ENCODE measurements at places on chromosomes 5 and 9.

DNA sequence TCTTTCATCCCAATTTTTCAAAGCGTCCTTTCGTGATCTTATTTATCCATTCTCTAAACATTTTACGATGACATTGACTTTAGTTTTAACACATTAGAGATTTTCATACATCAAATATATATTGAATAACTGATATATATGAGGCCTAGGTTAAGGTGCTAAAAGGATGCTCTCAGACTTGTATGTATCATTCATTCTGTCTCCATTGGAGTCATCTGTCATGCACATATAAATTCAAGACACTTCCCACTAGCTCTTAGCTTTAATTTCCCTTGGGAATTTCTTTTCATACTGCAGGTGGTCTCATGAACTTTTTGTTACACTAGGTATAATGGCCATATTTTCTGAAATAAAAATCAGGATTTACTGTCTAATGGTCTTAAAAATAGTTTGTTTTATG lies 635.8 kb upstream of the C9orf72 start:
- DNase-seq = no peak

GRCh38 chr9:127087836-127088235 lies 34.6 kb downstream of the ANGPTL2 start:
- no peak for DNase-seq

DNA sequence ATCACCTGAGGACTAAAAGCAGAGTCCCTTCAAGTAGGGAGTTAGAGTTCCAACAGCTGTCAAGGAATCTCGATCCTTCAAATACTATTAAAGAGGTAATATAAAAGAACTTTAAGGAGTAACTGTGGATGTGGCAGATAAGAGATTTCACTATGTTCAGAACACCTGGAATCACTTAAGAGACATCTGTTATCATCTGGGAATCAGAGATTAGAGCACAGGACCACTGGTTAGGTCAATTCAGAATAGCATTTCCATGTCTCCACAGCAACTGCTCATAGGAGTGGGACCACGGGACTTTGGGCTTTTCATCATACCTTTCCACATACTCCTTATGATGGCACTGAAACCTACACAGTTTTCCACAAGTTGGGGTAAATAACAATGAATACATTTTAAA lies 216.6 kb downstream of the DENND1A start:
- DNase-seq = no peak

GRCh38 chr5:158758675-158759074 lies 341.0 kb downstream of the EBF1 start:
- DNase-seq = no peak

- no peak for DNase-seq
Measured at GRCh38 chr5:91383956-91384300, 811 bp upstream of the ARRDC3 start.

DNA sequence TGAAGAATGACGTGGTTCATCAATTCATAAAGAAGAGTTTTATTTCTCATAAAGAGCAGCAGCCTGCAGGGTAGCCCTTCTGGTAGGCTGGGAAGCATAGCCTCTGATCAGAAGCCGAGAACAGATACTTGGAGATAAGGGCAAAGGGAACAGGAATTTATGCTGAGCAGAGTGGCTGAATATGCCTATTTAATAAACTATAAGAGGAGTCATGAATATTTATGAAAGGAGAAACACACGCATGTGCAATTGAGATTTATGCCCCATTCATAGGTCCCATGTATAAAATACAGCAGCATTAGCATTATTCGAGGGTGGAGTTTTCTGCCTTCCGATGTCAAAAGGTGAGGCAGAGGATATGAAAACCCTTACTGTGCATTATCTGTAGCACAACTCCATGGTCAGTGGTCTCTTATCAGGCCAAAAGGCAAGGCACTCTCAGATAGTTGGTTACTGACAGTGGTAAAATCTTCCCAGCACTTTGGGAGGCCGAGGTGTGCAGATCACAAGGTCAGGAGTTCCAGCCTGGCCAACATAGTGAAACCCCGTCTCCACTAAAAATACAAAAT lies 569.1 kb downstream of the ACTL7B start:
- DNase-seq = no peak

DNA sequence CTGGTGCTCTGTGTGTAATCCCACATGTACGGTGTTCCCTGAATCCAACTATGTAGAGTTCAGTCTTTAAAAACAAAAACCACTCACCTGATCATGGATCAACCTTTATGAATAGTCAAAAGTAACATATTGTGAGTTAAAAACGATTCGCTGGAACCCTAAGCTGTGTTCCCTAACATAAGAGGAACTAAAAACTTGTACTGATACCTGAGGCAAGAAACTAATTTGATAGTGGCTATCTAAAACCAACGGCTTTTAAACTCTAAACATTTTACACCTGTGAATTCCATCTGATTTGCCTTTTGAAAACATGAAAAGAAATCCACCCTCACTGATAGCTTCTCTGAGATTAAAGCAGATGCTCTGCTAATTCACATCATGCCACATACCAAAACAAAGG lies 101.5 kb downstream of the DEPDC1B start:
- DNase-seq = no peak

GRCh38 chr5:59107692-59108091 lies 524.8 kb downstream of the RAB3C start:
- no peak for DNase-seq

All from activated CD8-positive, alpha-beta memory T cell treated with anti-CD3 and anti-CD28 coated beads, Interleukin-2, amount 50 U/mL, for 4 hours (primary cell).